ENCODE measurements at places on chromosomes 7 and 10. TPM values are rescaled to one million over a fixed set of nuclear protein-coding genes. Genes with fewer than 3 reads are reported as not detected.

Gene IFIT2
- polyA plus RNA-seq = 1.2 TPM

Gene COL26A1
- 0.05 TPM for polyA plus RNA-seq

Gene OPN1SW
- 0.05 TPM for polyA plus RNA-seq

- DNase-seq = peak; percentile 17
Observed at GRCh38 chr10:1369197-1369596, 313.0 kb downstream of the WDR37 start.

GRCh38 chr7:70607281-70607680 is 524.7 kb upstream of the GALNT17 start:
- no peak for DNase-seq

DNA sequence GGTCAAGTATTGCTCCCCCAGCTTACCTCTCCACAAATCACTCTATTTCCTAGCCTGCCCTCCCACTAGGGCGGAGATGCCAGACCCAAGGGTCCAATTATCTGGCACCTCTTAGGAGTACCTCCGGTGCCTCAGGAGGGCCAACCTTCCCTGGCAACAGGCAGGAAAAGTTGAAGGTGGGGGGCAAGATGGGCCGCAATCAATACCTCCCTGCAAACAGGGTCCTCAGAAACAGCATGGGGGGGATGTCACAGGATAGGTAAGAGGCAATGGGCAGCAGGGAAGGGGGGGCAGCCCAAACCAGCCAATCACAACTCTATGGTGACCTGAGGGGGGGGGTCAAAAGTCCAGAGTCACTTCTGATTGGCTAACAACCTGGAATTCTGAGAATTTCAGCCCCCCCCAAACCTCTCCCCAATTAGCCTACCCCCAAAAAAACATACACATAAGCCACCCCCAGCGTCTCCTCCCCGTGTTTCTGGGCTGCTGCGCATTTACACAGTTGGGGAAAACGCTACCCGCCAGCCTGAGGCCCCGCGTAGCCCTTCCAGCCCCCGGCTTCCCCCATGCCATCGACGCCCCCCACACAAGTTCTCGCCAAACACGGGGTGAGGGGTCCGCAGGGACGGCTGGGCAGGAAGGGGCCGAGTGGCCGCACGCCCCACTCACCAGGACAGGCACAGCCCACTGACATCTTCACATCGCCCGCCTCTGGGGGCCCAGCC is 589 bp downstream of the LDB1 start:
- DNase-seq = peak; percentile 84

Gene ACSL5
- 0.08 TPM for polyA plus RNA-seq

Gene ERV3-1
- 8.4 TPM for polyA plus RNA-seq

Gene FRAT1
- 1.8 TPM for polyA plus RNA-seq

GRCh38 chr10:131844529-131845084 is 56.2 kb upstream of the PPP2R2D start:
- no peak for DNase-seq

DNA sequence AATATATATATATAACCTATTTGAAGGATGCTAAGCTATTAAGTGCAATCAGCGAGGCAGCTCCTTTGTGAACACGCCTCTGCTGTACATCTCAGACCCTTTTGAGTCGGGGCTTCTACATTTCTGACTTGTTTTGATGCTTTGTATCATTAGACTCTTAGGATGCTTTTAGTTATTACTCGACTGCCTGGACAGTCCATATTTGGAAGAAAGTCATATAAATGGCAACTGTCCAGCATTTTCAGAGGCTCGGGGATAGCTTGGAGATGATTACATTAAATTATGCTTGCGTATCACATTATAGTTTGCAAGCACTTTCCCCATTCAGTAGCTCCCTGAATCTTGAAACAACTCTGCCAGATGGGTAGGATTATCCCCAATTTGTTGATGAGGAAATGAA is 257.9 kb downstream of the PTEN start:
- no peak for DNase-seq

DNA sequence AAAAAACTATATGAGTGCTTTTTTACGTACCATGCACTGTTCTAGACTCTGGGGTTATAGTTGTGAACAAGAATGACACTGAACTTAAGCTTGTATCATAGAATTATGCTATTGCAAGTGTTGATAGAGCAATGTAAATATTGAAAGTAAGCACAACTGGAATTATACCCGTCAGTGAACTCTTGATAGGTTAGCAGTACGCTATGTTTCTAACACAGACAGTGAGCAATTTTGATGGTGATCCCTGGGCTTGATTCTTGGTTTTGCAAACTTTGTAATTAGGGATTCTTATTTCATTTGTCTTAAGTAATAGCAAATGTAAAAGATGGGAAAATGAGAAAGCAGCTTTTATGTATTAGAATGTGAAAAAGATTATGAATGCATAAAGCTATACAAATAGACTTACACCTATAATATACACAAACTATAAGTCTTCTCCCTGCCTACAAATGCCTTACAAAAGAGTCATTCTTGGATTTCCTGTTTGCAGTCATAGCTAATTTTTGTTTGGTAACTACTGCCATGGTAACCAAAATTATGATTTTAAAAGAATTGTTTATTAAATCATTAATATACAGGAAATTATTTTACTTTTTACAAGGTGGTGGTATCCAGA is 6.7 kb downstream of the TES start:
- no peak for DNase-seq

DNA sequence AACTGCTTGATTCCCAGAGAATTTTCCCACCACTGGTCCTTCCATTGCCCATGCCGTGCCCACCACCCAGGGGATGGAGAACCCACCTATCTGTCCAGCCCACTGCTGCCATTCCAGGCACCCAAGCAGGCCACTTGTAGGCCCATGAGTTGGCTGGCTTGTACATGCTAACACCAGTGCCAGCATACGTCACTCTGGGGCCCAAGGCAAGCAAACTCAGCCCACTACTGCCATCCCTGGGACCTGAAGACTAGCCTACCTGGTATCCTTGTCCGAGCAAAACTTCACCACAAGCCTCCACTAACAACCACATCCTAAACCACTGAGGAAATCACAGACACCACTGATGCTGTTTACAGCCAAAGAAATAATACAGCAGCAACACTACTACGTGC is 44.7 kb upstream of the CDK6 start:
- DNase-seq = no peak

DNA sequence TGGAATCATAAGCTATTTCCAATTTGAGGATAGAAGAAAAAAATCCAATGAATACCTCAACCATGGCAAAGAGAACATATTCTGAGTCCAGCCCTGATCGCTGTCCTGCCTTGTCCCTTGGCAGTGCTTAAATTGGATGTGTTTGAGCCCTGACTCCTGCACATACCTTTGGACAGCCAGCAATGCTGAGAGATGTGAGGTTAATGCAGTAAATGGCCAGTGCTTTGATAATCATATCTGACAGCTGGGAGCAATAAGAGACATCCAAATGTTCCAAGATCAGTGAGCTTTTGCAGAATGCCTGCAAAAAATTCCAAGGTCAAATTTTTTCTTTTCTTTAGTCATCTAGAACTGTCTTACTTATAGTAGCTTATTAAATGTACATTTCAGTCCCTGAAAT is 80.1 kb upstream of the LRRC17 start:
- peak; percentile 47 for DNase-seq

- no peak for DNase-seq
Observed at GRCh38 chr7:115009139-115009538, 87.2 kb downstream of the MDFIC start.

DNA sequence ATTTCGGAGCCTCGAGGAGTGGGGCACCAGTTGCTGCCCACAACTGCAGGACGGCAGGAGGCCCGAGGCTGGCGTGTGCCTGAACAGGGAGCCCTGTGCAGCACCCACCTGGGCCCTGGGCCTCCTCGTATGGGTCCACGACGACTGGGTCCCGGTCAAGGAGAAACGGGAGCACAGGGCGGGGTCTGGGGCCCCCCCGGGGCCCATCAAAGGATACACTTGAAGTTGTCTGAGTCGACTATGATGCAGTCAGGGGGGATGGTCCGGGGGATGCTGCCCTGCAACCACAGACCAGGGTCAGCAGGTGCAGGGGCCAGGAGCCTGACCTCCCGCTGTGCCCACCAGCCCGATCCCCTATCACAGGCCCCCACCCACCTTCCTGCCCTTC is 28.5 kb upstream of the NKX6-2 start:
- DNase-seq = no peak

GRCh38 chr10:79072994-79073645 is 4.4 kb downstream of the ZMIZ1 start:
- DNase-seq = no peak

GRCh38 chr7:80869106-80869784 is 49.6 kb downstream of the SEMA3C start:
- no peak for DNase-seq

Gene NACAD
- polyA plus RNA-seq = 1.5 TPM

DNA sequence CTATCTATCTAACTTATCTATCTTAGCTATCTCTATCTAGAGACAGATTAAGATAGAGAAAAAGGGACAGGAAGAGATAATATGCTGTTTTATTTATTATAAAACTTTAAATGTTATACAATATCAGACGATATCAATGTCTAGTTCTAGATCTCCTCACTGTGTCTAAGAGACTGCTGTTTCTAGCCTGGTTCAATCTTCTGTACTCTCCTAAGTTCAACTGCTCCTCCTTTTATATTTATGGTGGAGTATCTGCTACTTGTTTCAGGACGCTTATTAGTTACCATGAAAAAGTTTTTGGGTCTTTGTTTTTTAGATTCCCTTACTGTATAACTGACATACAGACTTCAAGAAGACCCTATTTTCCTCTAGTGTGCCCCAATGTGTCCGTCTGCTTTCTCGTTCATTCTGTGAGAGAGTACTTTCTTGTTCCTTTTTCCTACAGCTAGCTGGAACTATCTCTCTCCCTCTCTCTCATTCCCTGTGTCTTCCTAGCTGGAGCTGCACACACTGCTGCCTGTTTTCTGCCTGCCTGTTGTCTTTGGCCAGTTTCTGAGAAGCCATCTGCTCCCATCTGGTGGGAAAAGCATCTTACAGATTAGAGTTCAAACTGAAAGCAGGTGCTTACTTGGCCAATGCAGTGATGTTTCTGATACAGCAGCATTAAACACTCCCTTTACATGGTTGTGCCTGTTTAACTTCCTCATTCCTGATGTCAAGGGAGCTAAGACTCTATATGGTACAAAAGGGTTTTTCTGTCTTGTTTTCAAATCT is 49.4 kb upstream of the ARL4A start:
- peak; percentile 19 for DNase-seq

Gene FAM221A
- 9.7 TPM for polyA plus RNA-seq

DNA sequence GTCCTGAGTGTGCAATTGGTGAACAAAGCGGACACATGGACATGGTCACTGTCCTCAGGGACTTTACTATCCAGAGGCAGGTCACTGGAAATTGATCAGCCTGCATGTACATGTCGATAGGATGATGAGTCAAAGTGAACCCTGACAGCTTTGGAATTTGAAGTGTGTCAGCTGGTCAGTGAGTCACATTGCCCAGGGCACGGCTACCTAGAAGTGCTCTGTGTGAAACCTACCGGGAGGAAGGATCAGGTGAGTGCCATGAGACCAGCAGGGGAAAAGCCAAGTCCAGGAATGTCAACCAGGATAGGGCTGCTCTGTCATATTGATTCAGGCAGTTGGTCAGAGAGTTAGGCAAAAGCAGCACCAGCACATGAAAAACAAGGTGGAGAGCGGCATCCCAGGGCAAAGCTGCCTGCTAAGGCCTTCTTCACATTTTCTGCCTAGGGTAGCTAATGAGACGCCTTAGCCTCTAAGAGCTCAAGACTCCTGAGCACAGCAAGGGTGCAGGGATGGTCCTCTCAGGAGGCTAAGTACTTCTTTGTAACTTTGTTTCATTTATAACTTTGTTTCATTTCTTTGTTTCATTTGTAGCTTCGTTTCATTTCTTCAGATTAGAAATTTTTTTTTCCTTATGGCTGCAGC is 19.4 kb upstream of the PDCD4 start:
- DNase-seq = no peak

DNA sequence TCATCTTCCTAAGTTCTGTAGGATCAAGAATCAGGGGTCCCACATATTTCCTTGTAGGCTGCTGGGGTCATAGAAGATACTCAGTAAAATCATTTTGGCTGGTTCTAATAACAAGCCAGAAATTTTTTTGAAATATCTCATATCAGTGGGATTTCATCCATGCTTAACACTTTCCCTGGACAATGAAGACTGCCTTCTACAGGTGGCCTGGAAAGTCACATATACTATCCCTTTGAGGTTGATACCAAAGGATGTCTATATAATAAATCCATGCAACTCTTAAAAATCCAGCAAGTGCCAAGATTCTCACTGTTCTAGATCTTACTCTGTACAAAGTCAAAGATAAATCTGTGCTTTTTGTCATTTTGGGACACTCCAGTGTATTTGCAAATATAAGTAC is 225.8 kb upstream of the NEBL start:
- no peak for DNase-seq

Gene ZNF655
- 144 TPM for polyA plus RNA-seq

GRCh38 chr7:156515911-156516790 is 124.4 kb upstream of the RNF32 start:
- DNase-seq = no peak

DNA sequence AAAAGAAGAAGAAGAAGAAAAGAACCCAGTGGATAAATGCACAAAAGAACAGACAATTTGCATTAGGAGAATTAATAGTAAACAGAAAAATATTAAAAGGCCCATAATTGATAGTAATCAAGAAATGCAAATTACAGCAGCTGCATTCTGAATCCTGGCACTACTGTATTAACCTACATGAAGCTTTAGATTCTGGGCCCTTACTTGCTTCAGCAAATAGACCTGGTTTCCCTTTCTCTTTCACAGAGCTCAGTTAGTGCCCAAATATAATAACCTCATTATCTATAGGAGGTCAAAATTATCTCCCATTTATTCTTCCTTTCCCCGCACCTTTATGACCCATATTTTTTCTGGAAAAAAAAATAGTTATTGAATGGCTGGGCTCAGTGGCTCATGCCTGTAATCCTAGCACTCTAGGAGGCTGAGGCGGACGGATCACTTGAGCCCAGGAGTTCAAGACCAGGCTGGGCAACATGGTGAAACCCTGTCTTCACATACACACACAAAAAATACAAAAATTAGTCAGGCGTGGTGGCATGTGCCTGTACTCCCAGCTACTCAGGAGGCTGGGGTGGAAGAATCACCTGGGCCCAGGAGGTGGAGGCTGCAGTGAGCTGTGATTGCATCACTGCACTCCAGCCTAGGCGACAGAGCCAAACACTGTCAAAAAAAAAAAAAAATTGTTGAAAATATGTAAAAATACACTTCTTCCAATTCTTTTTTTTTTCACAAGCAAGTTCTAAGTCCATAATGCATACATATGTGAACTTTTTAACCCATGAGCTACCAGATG is 36.0 kb upstream of the PIK3AP1 start:
- DNase-seq = no peak

DNA sequence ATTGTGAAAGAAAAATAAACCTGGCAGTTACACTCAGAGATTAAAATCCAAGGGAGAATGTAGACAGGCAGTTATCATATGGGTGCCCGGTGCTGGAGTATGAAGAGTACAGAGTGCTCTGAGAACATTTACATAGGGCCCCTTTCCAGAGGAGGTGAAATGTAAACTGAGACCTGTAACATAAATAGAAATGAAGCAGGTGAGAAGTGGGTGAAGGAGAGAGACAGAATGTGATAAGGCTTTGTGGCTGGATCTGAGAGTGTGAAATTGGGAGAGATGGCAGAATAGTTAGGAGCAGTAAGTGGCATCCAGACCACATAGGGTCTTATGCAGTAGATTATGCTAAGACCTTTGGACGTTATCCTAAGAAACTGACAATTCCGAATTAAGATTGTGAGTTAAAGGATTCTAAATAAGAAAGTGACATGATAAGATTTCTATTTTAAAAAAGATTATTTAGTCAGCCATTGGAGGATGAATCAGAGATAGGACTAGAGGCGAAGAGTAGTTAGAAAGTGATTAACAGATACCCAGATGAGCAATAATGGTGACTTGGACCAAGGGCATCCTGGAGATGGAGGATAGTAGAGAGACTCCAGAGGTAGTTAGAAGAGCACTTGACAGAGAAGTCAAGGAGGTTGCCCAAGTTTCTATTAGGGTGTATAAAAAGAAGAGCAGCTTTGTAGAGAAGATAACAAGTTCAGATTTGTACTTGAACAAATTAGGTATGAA is 36.7 kb downstream of the DNAH11 start:
- DNase-seq = no peak
